Stimulated activated CD4-positive, alpha-beta T cell treated with anti-CD3 and anti-CD28 coated beads, Interleukin-4, amount 100 ng/mL, for 4 hours (primary cell): ENCODE measurements at places on chromosomes 6 and 20.

GRCh38 chr6:43219814-43220213, 9.5 kb downstream of the DNPH1 start:
- DNase-seq = no peak

GRCh38 chr6:124445581-124445980, 516.7 kb upstream of the RNF217 start:
- DNase-seq = no peak

GRCh38 chr6:2630359-2630758, 120.4 kb downstream of the MYLK4 start:
- DNase-seq = no peak

GRCh38 chr20:31721408-31722256, 1.0 kb downstream of the BCL2L1 start:
- no peak for DNase-seq

- DNase-seq = no peak
These were observed 152.7 kb upstream of the ENPP5 start for GRCh38 chr6:46323312-46323965.
